CD4-positive, alpha-beta T cell treated with Interferon alpha-2 for 1 hour (primary cell): ENCODE measurements at places on chromosomes 12 and 14.

- DNase-seq = no peak
Measured at GRCh38 chr12:5773550-5773949, 171.5 kb downstream of the ANO2 start.

GRCh38 chr12:124563401-124563800, 4.0 kb downstream of the NCOR2 start:
- DNase-seq = no peak

- no peak for DNase-seq
Measured at GRCh38 chr14:90295870-90296516, 35.7 kb downstream of the NRDE2 start.

GRCh38 chr12:3125674-3126073, 48.5 kb downstream of the TSPAN9 start:
- no peak for DNase-seq

- no peak for DNase-seq
Measured at GRCh38 chr12:56990648-56991318, 15.6 kb downstream of the ZBTB39 start.

GRCh38 chr12:125402874-125403789, 337.9 kb downstream of the AACS start:
- no peak for DNase-seq

GRCh38 chr12:116123451-116124258, 153.8 kb downstream of the MED13L start:
- DNase-seq = no peak

GRCh38 chr12:131194166-131194565, 240.5 kb downstream of the ADGRD1 start:
- DNase-seq = no peak

- DNase-seq = no peak
Measured at GRCh38 chr12:124484067-124484466, 83.3 kb downstream of the NCOR2 start.

DNA sequence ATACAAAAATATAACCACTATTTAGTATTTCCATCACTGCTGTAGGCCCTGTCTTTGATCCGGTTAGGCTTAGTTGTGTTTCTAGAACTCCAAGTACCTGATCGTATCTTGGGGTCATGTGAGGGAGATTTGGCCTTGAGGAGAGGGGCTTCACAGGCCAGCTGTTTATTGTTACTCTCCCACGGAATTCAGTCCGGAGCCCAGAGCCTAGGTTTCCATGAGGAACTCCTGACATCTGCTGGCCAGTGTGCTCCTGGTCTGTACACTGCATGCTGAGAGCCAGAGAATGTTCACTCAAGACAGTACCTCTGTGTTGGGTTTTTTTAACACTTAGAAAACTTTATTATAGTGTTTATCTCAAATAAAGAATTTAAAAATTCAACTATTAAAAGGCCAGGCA, 341.0 kb upstream of the TMEM132C start:
- DNase-seq = no peak

DNA sequence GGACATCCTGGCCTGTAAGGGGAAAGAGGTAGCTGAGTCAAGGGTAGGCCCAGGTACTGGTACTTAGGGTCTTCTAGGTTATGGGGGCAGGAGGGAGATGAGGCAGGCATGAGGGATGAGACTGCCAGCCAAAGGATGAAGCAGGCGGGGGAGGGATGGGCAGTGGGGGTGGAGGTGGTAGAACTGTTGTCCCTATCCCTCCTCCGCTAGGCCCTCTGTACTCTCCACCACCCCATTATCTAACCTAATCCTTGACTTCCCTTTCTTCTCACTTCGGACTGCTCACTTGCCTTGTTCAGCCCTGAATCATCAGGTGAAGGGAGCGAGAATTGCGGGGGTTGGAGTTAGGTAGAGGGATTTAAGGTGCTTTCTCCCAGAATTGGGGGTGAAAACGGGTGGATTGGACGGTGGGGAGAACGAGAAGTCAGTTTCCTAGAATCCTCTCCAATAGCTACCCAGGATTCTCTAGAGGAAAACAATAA, 562 bp downstream of the PAN2 start:
- no peak for DNase-seq

- DNase-seq = no peak
Measured at GRCh38 chr12:96189781-96190180, 4.4 kb upstream of the ELK3 start.

GRCh38 chr14:54252072-54252730, 144.6 kb upstream of the CDKN3 start:
- DNase-seq = no peak

DNA sequence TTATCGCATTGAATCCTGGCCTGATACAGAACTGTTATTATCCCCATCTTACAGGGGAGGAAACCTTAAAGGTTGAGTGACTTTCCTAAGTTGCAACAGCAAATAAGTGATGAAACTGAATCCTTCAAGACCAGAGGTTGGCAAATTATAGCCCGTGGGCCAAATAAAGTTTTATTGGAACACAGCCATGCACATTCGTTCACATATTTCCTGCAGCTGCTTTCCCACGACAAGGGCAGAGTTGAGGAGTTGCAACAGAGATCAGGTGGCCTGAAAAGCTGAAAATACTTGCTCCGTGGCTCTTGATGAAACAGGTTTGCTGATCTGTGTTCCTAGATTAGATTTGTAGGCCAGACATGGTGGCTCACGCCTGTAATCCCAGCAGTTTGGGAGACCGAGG, 126.7 kb downstream of the PHETA1 start:
- no peak for DNase-seq
